Panc1 (cell line): ENCODE measurements at places on chromosomes 7 and 10. TPM values are rescaled to one million over a fixed set of nuclear protein-coding genes. Genes with fewer than 3 reads are reported as not detected.

NUTM2E gene
- 0.08 TPM for total RNA-seq

HABP2 gene
- 0.13 TPM for total RNA-seq

MUC3A gene
- total RNA-seq = 24.7 TPM

PTPRE gene
- 0.44 TPM for total RNA-seq

PLPP4 gene
- total RNA-seq = 0.18 TPM

DNA sequence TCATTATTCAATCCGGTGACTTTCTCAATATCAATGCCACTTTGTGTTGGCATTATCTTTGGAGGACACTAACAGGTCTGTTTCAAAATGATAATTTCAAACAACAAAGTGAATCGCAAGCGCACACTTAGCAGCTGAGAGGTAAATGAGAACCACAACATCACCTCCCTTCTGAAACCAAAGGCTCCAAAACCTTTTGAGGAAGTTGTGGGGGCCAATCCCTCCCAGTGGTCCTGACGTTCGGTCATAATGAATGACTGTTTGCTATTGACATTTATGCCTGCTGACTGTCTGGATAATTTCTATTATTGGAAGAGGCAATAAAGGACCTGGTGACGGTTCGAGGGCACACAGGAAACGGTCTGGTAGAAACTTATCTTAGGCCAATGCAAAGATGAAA lies 1.8 kb downstream of the ADARB2 start:
- no peak overlapping the region for H3K4me3 ChIP-seq
- no peak for DNase-seq
- no peaks in the 10 kb centered on the region for H3K36me3 ChIP-seq
- H3K4me1 ChIP-seq = no peaks in the 10 kb centered on the region
- peaks cover 7% of the 10 kb centered on the region for H3K27me3 ChIP-seq
- no peak overlapping the region for H3K27ac ChIP-seq

DNA sequence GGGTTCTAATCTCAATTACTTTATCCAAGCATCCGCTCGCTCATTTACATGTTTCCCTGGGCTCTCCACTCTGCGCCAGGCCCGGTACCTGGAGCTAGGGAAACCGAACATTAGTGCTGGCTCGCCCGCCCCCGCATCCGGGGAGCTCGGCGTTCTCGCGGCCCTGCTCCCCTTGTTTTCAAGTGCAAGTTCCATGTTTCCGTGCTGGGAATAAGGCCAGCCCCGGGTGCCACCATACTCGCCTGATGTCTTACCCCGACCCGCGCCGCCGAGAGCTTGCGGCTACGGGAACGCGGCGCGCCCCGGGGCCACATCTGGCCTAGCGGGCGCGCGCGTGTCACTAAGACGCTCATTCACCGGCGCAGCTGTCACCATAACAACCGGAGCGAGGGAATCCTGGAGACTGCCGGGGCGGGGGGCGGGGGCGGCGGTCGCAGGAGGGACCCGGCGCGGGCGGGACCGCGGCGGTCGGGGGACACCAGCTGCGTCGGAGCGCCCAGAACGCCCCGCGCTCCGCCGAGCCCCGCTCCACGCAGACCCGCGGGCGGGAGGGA lies at the start of gene NEURL1:
Gene NEURL1 (plus strand): TSS at position 344 of the 554 bp plus-strand sequence. CDS start 683 bp downstream, outside the sequence.
- peaks cover 34% of the 10 kb centered on the region for H3K27me3 ChIP-seq
- H3K4me1 ChIP-seq = peaks cover 8% of the 10 kb centered on the region; the same call in 1 of the 2 replicates
- no peak for DNase-seq
- H3K4me3 ChIP-seq = peak within 1 kb of the TSS; percentile 39
- H3K36me3 ChIP-seq = no peaks in the 10 kb centered on the region

DNA sequence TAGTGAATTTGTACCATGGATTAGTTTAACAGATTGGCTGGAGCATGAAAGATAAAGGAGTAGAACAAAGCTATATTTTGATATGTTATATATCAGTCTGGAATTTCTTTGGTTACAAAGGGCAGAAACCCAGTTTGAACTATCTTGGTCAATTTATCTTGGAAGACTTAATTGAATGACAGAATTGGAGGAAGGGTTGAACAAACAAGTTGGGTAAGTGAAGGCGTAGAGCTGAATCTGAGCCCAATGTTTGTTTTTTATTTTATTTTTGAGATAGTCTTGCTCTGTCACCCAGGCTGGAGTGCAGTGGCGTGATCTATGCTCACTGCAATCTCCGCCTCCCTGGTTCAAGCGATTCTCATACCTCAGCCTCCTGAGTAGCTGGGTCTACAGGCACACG lies 21.8 kb upstream of the JCAD start:
- no peaks in the 10 kb centered on the region for H3K36me3 ChIP-seq
- H3K27me3 ChIP-seq = no peaks in the 10 kb centered on the region
- H3K4me1 ChIP-seq = no peaks in the 10 kb centered on the region
- no peak overlapping the region for H3K4me3 ChIP-seq
- no peak overlapping the region for H3K27ac ChIP-seq

DNA sequence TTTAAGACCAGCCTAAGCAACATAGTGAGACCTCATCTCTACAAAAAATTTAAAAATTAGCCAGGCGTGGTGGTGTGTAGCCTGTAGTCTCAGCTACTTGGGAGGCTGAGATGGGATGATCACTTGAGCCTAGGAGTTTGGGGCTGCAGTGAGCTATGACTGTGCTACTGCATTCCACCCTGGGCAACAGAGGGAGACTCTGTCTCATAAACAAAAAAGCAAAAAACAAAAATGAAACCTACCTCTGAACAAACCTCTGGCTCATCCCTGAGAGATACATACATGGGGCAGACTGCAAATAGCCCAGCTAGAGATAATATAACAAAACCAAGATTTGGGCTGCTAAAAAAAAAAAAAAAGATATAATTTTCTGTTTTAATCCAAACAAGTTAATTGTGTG lies 19.5 kb downstream of the C10orf67 start:
- H3K27me3 ChIP-seq = no peaks in the 10 kb centered on the region
- DNase-seq = no peak
- H3K4me1 ChIP-seq = no peaks in the 10 kb centered on the region
- no peak overlapping the region for H3K27ac ChIP-seq

DNA sequence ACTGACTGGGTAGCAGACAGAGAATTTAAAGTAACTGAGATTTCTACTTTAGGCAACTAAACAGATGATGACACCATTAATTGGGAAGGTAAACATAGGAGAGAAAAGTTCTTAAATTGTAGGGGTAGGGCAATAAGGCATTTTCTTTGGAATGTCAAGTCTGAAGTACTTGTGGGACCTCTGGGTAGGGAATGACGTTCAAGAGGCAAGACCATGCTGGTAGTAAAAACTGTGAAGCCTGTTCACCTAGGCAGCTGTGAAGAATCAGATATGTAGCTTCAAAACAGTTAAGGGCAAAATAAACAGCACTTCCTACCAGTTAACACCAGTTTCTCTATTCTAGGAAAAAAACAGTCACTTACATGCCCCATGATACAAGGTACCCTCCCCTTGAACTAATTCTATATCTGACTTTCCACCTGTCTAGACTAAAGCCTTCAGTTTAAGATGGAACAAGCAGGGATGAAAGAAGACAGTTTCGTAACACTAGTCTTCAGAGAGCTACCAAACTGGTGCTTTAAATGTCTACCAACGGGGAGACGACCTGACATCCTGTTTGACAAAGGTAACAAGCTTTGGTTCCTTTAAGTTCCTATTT lies 63.1 kb upstream of the KCNIP2 start:
- H3K4me3 ChIP-seq = no peak overlapping the region
- H3K27me3 ChIP-seq = no peaks in the 10 kb centered on the region
- H3K36me3 ChIP-seq = no peaks in the 10 kb centered on the region

- DNase-seq = no peak
- peaks cover 16% of the 10 kb centered on the region for H3K27me3 ChIP-seq
- no peak overlapping the region for H3K4me3 ChIP-seq
- no peak overlapping the region for H3K27ac ChIP-seq
- H3K36me3 ChIP-seq = no peaks in the 10 kb centered on the region
Observed at GRCh38 chr10:132973903-132974241, 31.5 kb upstream of the CFAP46 start.

- DNase-seq = no peak
- no peak overlapping the region for H3K27ac ChIP-seq
- H3K36me3 ChIP-seq = no peaks in the 10 kb centered on the region
- H3K4me1 ChIP-seq = no peaks in the 10 kb centered on the region
- no peaks in the 10 kb centered on the region for H3K27me3 ChIP-seq
Observed at GRCh38 chr7:16028103-16028502, 341.6 kb upstream of the MEOX2 start.

DNA sequence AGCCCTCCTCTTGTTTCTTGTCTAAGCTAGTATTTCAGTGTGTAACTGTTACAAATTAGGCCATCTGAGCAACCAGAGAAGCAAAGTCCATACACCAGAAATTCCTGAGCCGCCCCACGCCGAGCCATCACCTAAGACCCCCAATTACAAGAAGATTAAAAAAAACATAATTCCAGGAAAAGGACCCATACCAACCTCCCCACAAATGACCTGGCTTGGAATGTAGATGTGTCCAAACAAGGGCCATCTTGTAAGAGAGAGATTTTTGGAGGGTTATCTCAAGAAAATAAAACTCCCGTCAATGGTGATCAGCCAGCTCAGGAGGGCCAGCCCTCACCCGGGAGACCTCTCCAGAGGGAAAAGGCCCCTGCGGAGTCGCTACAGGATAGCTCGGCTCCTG lies 83.1 kb downstream of the LRGUK start:
- no peaks in the 10 kb centered on the region; the same call in 1 of the 2 replicates for H3K27me3 ChIP-seq
- DNase-seq = no peak
- H3K36me3 ChIP-seq = no peaks in the 10 kb centered on the region
- no peaks in the 10 kb centered on the region for H3K4me1 ChIP-seq

DNA sequence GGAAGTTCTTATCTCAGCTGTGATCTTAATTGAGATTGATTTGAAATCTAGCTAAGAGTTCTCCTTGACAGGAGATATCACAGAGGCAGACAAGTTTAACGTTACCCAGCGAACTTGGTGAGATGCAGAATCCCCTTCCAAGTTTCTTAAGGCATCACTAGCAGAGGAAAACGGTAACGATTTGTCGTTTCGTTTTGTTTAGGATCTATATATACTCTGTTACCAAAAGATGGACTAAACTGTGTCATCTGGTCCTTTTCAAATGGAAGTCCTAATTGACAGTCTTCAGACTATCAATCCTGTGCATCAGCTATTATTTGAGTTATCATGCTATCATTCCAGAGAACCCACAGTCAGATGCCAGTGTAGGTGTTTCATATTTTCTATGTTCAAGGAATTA lies 316.7 kb upstream of the SORCS1 start:
- DNase-seq = no peak
- H3K27ac ChIP-seq = no peak overlapping the region
- H3K27me3 ChIP-seq = no peaks in the 10 kb centered on the region
- H3K4me1 ChIP-seq = no peaks in the 10 kb centered on the region
- no peaks in the 10 kb centered on the region for H3K36me3 ChIP-seq

DNA sequence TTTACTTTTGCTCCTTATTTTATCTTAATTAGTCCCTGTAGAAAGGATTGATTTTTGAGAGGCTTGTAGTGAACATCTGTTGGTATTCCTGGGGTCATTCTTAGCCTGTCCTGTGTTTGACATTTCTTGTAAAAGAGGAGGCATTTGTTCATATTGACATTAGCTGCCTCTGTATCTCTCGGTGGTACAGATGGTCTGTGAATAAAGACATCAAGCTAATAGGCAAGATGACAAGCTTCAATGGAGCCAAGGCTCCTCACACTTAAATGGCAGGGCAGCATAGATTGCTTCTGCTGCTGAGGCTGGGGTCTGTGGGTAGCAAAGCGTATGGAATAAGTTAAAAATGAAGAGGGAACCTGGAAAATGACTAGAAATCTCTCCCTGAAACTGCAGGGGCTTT lies 687.6 kb downstream of the LRMDA start:
- H3K4me1 ChIP-seq = no peaks in the 10 kb centered on the region
- H3K27me3 ChIP-seq = no peaks in the 10 kb centered on the region; the same call in 1 of the 2 replicates
- H3K36me3 ChIP-seq = no peaks in the 10 kb centered on the region
- no peak for DNase-seq
- no peak overlapping the region for H3K4me3 ChIP-seq

DNA sequence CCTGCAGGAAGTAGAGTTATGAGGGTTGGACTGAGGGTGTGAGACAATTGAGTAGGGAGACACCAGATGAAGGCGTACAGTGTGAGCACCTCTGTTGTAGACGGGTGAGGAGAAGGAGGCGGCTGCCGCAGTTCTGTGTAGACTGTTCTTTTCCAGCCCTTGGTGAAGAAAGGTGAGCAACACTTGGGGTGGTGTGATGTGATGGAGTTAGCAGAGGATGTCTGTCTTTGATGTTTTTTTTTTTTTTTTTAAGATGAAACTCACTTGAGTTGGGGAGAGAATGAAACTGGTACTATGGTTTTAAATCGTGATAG lies 42.8 kb upstream of the RNF216 start:
- H3K27ac ChIP-seq = no peak overlapping the region
- no peaks in the 10 kb centered on the region for H3K4me1 ChIP-seq
- no peaks in the 10 kb centered on the region for H3K36me3 ChIP-seq
- no peak for DNase-seq
- no peak overlapping the region for H3K4me3 ChIP-seq

DNA sequence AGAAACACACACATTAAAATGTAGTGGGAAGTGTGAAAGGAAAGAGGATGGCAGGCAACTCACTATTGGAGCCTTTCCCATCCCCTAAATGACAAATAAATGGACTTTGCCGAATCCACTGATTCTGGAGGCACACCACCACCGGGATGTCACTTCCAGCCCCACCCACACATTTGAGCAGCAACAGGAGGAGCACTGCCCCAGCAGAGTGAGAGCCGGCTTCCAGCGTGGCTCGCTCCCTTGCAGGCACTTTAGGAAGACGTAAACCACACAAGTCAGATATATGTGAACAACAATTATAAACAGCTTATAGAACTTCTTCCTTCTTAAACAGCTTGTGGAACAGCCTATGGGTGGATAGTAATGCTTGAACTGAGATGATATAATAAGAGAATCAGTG lies 191.0 kb downstream of the DGKI start:
- no peak overlapping the region for H3K4me3 ChIP-seq
- no peak overlapping the region for H3K27ac ChIP-seq
- no peaks in the 10 kb centered on the region for H3K36me3 ChIP-seq
- no peaks in the 10 kb centered on the region for H3K4me1 ChIP-seq
- no peak for DNase-seq

GRCh38 chr7:146346096-146346495 lies 229.5 kb downstream of the CNTNAP2 start:
- no peaks in the 10 kb centered on the region for H3K27me3 ChIP-seq
- H3K27ac ChIP-seq = no peak overlapping the region
- no peak for DNase-seq
- H3K36me3 ChIP-seq = no peaks in the 10 kb centered on the region

DNA sequence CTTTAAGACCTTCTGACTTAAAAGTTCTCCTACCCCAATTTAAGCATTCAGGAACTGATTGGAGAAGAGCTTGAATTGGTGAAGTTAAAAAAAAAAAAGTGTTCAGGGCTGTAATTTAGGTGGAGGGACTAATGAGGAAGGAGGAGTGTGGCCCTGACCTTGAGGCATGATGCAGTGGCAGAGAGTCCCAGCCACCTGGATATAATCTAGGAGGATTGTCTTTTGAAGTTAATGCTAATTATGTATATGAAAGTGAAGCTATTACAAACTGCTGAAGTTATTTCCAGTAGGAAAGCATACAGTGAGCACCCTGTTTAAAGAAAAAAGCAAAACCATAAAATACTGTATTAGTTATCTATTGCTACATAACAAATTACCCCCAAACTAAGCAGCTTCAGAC lies 31.5 kb downstream of the ADD3 start:
- no peak overlapping the region for H3K27ac ChIP-seq
- H3K4me3 ChIP-seq = no peak overlapping the region
- no peak for DNase-seq
- H3K4me1 ChIP-seq = no peaks in the 10 kb centered on the region
- no peaks in the 10 kb centered on the region for H3K27me3 ChIP-seq
- H3K36me3 ChIP-seq = no peaks in the 10 kb centered on the region
